ENCODE measurements at places on chromosomes 4 and X. TPM values are rescaled to one million over a fixed set of nuclear protein-coding genes. Genes with fewer than 3 reads are reported as not detected.

- no peaks in the 10 kb centered on the region for H3K27me3 ChIP-seq
- no peaks in the 10 kb centered on the region for H3K4me1 ChIP-seq
- no peak for DNase-seq
- H3K4me3 ChIP-seq = no peak overlapping the region
- H3K36me3 ChIP-seq = no peaks in the 10 kb centered on the region
- H3K27ac ChIP-seq = no peak overlapping the region
These were observed 46.7 kb downstream of the DDX60L start for GRCh38 chr4:168433571-168433970.

GRCh38 chr4:188399834-188400233 is 260.6 kb downstream of the TRIML1 start:
- no peak overlapping the region for H3K27ac ChIP-seq
- H3K4me1 ChIP-seq = no peaks in the 10 kb centered on the region
- no peak overlapping the region for H3K4me3 ChIP-seq
- H3K36me3 ChIP-seq = no peaks in the 10 kb centered on the region

DNA sequence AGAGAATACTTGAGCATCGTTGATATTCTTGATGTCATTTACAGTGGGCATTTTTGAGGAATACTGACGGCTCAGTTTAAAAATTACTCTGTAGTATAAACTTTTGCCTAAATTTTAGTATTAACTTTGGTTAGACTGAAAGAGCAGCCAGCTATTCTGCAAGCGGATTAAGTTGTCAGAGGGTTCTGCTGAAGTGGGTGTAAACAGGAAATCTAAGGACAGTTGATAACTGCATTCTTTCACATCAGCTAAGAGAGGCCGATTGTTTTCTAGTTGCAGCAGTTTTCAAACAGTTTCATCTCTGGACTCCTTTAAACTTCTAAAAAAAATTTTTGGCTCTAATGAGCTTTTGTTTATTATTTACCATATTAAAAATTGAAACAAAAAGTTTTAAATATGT is 149.6 kb downstream of the RAPGEF2 start:
- H3K27me3 ChIP-seq = no peaks in the 10 kb centered on the region
- H3K36me3 ChIP-seq = no peaks in the 10 kb centered on the region
- H3K27ac ChIP-seq = no peak overlapping the region

- no peak for DNase-seq
- no peak overlapping the region for H3K4me3 ChIP-seq
- H3K27ac ChIP-seq = no peak overlapping the region
- H3K36me3 ChIP-seq = no peaks in the 10 kb centered on the region
These were observed 45.5 kb downstream of the FHIP1A start for GRCh38 chr4:151454513-151454912.

DNA sequence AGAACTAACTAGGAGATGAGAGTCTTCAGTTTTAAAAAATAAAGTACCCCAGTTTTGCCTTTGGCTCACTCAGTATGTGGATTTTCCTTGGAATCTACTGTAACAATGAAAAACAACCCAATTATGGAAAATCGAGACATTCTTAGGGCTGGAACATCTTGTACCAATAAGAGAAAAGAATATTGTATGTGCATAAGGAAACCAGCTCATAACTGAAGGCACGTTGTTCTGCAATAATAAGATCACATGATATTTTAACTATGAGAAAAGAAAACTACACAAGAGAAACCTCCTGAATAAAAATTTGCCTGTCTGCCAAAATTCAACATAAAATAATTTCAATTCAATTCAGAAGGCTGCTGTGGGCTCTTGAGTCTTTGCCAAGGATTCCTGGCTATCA is 261.8 kb upstream of the EDNRA start:
- peaks cover 4% of the 10 kb centered on the region for H3K4me1 ChIP-seq
- H3K4me3 ChIP-seq = no peak overlapping the region
- H3K36me3 ChIP-seq = no peaks in the 10 kb centered on the region
- H3K27me3 ChIP-seq = no peaks in the 10 kb centered on the region
- no peak for DNase-seq
- H3K27ac ChIP-seq = no peak overlapping the region

- H3K36me3 ChIP-seq = no peaks in the 10 kb centered on the region
- H3K4me1 ChIP-seq = no peaks in the 10 kb centered on the region
- DNase-seq = no peak
- H3K27ac ChIP-seq = no peak overlapping the region
- no peaks in the 10 kb centered on the region for H3K27me3 ChIP-seq
- no peak overlapping the region for H3K4me3 ChIP-seq
These were observed 513.8 kb upstream of the FAM241A start for GRCh38 chr4:111631215-111631999.

- H3K27me3 ChIP-seq = no peaks in the 10 kb centered on the region
- DNase-seq = peak; percentile 95
- peak overlapping the region; percentile 41 for H3K4me3 ChIP-seq
- no peak overlapping the region for H3K27ac ChIP-seq
- H3K4me1 ChIP-seq = no peaks in the 10 kb centered on the region
- H3K36me3 ChIP-seq = no peaks in the 10 kb centered on the region
These were observed 1.6 kb downstream of the PRICKLE3 start for GRCh38 chrX:49184294-49185281.

DNA sequence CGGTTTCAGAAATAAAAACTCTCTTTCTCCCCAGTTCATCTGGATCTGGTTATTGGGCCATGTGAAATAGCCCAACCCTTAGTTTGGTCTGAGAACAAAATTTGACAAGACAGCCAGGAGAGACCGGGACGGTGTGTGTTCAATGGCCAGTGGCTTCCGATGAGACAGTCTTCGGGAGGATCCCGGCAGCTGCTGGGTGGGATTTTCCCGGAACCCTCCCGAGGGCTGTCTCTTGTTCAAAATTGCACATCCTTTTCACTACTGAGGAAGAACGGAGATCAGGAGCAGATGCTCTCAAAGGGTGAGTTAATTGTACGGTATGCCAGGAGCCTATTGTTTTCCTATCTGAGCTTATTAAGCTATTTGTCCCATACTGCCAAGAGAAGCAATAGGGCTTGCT is 166.5 kb downstream of the PRR32 start:
- no peaks in the 10 kb centered on the region for H3K36me3 ChIP-seq
- H3K27ac ChIP-seq = no peak overlapping the region
- no peaks in the 10 kb centered on the region for H3K4me1 ChIP-seq
- DNase-seq = no peak
- H3K27me3 ChIP-seq = no peaks in the 10 kb centered on the region
- no peak overlapping the region for H3K4me3 ChIP-seq

GRCh38 chr4:52575406-52575805 is 83.7 kb downstream of the USP46 start:
- no peaks in the 10 kb centered on the region for H3K4me1 ChIP-seq
- no peak for DNase-seq
- no peak overlapping the region for H3K4me3 ChIP-seq
- H3K27ac ChIP-seq = no peak overlapping the region

GRCh38 chrX:134622813-134623185 is 35.5 kb downstream of the PLAC1 start:
- H3K27ac ChIP-seq = no peak overlapping the region
- H3K4me3 ChIP-seq = no peak overlapping the region
- H3K27me3 ChIP-seq = no peaks in the 10 kb centered on the region
- H3K4me1 ChIP-seq = no peaks in the 10 kb centered on the region

DNA sequence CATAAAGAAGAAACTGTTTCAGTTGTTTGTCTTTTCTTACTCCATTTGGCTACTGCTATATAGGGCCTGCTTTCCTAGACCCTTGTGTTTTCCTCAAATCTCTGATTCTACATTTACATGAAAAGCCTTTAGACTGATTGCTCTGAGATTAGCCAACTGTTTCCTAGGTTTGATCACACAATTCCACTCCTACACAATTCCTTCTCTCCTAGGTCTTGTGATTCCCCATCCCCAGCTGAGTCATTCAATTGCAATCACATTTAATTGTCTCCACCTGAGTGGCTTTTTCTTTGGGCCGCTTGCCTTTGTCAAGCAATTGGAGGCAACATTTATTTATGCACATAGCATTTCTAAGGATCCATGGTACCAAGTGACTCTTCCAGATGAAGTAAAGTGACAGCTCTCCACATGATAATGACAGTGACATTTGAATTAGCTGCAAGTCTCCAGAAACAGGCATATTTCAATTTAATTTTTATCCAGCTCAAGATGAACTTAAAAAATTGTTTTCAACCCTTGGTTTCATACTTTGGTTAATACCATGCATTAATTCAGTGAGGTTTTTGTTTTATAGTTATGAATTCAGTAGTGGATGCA is 35.8 kb downstream of the ATXN3L start:
- no peak overlapping the region for H3K27ac ChIP-seq
- H3K4me3 ChIP-seq = no peak overlapping the region
- DNase-seq = no peak
- H3K4me1 ChIP-seq = peaks cover 1% of the 10 kb centered on the region
- no peaks in the 10 kb centered on the region for H3K36me3 ChIP-seq

DNA sequence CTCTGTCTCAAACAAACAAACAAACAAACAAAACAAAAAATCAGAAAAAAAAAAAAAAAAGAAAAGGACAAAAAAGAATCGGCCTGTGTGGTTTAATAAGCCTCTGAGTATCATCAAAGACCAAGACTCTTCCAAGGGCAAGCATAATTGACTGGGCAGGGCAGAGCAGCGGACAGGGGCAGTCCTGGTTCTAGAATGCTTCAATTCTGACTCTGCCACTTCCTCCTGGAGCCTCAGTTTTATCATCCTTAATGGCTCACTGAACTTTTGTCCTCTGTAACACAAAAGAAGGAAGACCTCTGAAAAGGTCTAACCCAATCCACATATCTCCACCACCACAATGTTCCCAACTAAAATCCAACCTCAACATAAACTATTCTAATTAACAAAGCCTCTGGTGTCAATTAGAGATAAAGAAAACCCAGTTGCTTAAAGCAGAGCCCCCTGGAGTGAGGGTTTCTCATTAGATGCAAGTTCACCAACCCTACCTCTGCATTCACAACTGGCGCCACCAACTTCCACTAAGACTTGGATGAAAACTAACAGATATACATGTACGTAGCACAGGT is 51.7 kb downstream of the TBC1D9 start:
- no peaks in the 10 kb centered on the region for H3K36me3 ChIP-seq
- H3K27ac ChIP-seq = no peak overlapping the region
- no peak for DNase-seq

- no peak overlapping the region for H3K4me3 ChIP-seq
- H3K27ac ChIP-seq = no peak overlapping the region
- no peaks in the 10 kb centered on the region for H3K27me3 ChIP-seq
- no peaks in the 10 kb centered on the region for H3K4me1 ChIP-seq
These were observed 31.7 kb upstream of the MANBA start for GRCh38 chr4:102792361-102792936.

DNA sequence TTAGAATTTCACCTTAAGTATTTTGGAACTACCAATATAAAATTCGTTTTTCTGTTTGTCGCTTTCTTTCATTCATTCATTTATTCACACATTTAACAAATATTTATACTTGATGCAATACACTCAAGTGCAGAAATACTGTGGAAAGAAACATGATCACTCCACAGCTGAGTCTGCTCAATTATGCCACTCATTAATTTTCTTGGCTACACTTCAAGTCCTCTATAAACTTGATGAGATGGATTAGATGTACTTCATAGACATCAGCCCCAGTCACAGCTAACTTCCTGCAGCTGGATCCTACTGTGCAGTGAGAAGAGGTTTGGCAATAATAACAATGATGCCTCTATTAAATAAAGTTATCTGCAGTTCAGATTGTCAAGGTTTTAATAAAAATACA is 208.1 kb downstream of the PDGFC start:
- no peaks in the 10 kb centered on the region for H3K27me3 ChIP-seq
- peaks cover 7% of the 10 kb centered on the region for H3K4me1 ChIP-seq
- no peak overlapping the region for H3K4me3 ChIP-seq

The YIPF7 gene
- total RNA-seq = 1.4 TPM

The NOX1 gene
- not detected for total RNA-seq

The DMRTC1 gene
- total RNA-seq = not detected

The NPY5R gene
- not detected for total RNA-seq

The TSPAN7 gene
- 11.6 TPM for total RNA-seq
